ENCODE measurements at places on chromosomes 12 and 14. TPM values are rescaled to one million over a fixed set of nuclear protein-coding genes. Genes with fewer than 3 reads are reported as not detected.

The AQP2 gene
- not detected for total RNA-seq

The GPD1 gene
- total RNA-seq: 0.46 TPM

The HOXC10 gene
- total RNA-seq: 2.9 TPM

The PDE6H gene
- total RNA-seq: not detected

The SMCO3 gene
- not detected for total RNA-seq

The LGMN gene
- 31.0 TPM for total RNA-seq

The TAS2R30 gene
- 9.9 TPM for total RNA-seq

The HOTAIR gene
- total RNA-seq: not detected

The OR8S1 gene
- not detected for total RNA-seq

The LTBP2 gene
- 57.4 TPM for total RNA-seq

The ZDHHC22 gene
- not detected for total RNA-seq

The IPO4 gene
- 33.5 TPM for total RNA-seq

The RPGRIP1 gene
- total RNA-seq: 0.34 TPM

The RNASE7 gene
- total RNA-seq: not detected

The TMEM233 gene
- total RNA-seq: 1.0 TPM

The POTEM gene
- total RNA-seq: not detected
